ENCODE measurements at places on chromosomes 7 and 10. TPM values are rescaled to one million over a fixed set of nuclear protein-coding genes. Genes with fewer than 3 reads are reported as not detected.

Gene DNAJC12
- total RNA-seq: not detected

Gene MTPN
- total RNA-seq: 74.1 TPM

Gene SPDYE11
- total RNA-seq: not detected

Gene STEAP4
- not detected for total RNA-seq

Gene SMURF1
- 29.0 TPM for total RNA-seq

Measured in naive thymus-derived CD8-positive, alpha-beta T cell (primary cell).